ENCODE measurements at places on chromosomes 1 and 21.

- no peak for DNase-seq
Observed at GRCh38 chr21:38310646-38311485, 54.1 kb downstream of the KCNJ15 start.

DNA sequence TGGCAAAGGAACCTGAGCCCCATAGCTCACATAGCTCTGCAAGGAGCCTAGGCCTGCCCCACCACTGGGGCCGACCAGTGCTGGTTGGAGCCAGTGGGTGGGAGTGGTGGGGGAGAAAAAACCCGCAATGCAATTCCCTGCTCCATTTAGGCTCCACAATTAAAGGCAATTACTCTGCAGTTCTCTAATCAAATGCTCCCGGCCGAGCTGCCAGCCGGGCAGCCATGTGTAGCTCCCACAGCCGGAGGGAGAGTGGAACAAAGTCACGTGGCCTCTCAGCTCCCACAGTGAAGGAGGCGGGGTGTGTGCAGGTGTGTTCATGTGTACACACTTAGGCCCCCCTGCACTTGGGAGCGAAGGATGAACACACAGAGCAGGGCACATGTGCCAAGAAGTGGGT is 81.6 kb downstream of the KIRREL1 start:
- no peak for DNase-seq

DNA sequence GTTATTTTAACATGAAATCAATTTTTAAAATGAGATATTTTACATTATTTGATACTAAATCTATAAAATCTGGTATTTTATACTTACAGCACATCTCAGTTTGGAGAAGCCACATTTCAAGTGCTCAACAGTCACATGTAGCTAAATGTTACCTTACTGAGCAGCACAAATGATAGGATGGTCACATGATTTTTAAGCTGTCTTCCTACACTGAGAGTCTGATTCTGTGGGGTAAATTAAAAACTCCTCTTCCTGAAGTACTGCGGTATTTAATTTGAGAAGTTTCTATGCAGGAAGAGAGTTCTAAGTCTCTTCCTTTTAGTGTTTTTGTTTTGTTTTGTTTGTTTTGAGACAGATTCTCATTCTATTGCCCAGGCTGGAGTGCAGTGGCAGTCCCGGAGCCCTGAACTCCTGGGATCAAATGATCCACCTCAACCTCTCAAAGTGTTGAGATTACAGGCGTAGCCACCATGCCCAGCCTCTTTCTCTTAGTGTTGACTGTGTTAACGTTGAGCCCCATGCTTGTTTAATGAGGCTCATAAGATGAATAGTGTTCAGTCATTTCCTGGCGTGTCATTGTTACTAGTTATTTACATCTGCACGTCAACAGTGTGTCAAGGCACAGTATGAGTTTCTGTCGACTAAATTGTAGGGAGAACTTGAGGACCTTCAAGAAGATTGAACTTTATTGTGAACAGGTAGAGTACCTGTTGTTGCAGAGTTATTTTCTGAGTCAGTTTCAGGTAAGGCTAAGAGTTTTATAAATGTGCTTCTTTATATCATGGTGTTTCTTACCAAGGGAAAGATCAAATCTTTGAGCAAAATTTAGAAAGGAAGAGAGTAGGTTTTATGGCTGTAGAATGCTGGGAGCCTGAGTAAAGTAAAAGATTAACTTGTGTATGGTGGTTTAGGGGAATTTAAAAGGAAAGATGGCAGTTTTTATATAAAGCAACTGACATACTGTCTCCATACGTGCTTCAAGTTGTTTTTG is 3.3 kb downstream of the CNST start:
- no peak for DNase-seq

DNA sequence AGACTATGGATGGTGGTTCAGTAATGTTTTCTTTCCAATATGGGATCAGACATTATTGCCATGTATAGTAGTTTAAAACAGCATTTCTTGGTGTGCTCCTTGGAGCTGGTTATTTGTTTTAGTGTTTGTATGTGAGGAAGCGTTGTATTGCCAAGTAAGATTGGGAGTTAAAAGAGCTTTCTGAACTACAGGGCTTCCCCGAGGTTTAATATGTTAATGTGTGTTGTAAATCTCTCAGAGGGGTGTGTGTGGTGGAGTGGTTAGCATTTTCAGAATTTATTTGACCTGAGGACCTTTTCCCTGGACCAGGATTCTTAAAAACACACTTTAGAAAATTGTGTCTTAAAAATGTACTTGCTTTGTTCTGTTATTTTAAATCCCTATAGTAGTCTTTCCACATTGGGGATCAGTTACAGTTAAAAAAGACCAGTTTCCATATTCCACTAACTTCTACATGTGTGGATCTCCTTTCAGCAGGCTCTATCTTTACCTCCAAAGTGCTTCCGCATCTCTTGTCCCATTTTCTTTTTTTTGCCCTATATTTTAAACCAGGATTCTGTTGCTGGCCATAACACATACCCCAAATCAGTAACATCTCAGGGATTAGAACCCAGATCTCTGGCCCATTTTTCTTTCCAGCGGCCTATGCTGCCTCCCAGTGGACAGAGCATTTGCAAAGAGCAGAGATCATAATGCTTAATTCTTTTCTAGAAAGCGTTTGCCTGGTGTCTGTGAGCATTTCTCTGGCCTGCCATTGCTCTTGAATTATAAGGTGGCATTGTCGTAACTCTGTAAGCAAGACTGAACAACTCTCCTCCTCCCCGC is 58.6 kb downstream of the PBX1 start:
- no peak for DNase-seq

DNA sequence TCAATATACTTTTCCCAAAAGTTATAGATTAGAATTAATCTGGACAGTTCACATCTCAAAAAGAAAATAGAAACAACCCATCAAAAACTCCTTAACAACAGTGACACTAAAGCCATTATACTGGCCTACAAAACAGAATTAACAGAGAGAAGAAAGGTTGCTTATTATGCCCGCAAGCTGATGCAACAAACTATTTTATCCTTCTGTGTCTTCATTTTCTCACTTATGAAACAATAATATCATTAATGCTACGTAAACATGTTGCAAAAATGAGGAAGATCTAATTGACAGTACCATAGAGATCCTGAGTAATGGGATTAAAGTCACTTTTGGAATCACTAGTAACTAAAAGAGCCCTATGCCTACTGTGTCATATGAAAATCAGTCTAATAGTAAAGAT is 32.6 kb downstream of the LPGAT1 start:
- DNase-seq = no peak

DNA sequence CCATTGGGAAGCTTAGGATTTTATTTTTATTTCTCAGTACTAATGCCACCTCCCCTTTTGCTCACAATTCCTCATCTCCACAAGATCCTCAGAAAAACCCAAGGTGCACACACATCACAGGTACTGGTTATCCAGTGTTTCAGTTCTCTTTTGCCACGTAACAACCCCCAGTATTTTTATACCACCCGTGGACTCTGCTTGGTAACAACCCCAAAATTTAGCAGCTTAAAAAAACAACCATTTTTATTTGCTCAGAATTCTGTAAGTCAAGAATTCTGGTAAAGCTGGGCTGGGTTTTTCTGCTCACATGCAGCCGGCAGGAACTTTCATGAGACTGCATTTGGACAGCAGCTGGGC is 180.0 kb downstream of the KAZN start:
- no peak for DNase-seq

Measured in tibial artery (tissue), 4 donors.